ENCODE measurements at places on chromosomes 2 and 18. TPM values are rescaled to one million over a fixed set of nuclear protein-coding genes. Genes with fewer than 3 reads are reported as not detected.

Gene OTOS
- not detected for total RNA-seq

Gene ITGA4
- total RNA-seq: 23.5 TPM

Gene STARD6
- total RNA-seq: not detected

Gene DHX57
- 22.5 TPM for total RNA-seq

Gene EIPR1
- 26.3 TPM for total RNA-seq

Gene FAP
- 1.3 TPM for total RNA-seq

Gene METTL4
- 10.5 TPM for total RNA-seq

Gene ZNF892
- 5.9 TPM for total RNA-seq

Gene DSG1
- total RNA-seq: 0.05 TPM

Gene RNF125
- total RNA-seq: 1.9 TPM

- DNase-seq: peak; percentile 1
These were observed 268.3 kb upstream of the NETO1 start for GRCh38 chr18:73136134-73136533.

- peak; percentile 73 for DNase-seq
These were observed 169.6 kb downstream of the ZEB2 start for GRCh38 chr2:144350151-144350802.

- DNase-seq: peak; percentile 43
These were observed 102.2 kb upstream of the RAB6C start for GRCh38 chr2:129877289-129877741.

DNA sequence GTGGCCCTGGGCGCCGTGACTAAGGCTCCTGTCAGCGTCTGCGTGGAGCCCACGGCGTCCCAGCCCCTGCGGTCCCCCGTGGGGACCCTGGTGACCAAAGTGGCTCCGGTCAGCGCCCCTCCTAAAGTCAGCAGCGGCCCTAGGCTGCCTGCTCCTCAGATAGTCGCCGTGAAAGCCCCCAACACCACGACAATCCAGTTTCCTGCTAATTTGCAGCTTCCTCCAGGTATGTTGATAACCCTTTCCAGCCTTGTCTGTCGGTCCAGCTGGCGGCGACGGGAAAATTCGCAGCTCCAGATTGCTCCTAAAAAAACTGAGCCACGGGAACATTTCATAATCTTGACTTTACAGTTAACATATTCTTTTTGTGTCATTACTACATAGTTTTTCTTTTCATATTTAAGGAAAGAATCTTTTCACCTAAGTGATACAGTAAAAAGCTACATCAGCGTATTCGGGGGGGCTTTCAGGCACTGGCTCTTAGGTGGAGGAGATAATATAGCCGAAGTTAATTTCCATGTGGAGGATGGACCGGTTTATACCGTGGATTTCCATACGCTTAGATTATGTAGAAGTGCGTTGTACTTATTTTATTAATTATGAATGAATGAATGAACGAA, 916 bp downstream of the TAF4B start:
- no peak for DNase-seq

GRCh38 chr2:69082430-69082997, 69.5 kb downstream of the ANTXR1 start:
- DNase-seq: peak; percentile 70

- no peak for DNase-seq
These were observed 6.4 kb downstream of the MYT1L start for GRCh38 chr2:2324565-2325101.

DNA sequence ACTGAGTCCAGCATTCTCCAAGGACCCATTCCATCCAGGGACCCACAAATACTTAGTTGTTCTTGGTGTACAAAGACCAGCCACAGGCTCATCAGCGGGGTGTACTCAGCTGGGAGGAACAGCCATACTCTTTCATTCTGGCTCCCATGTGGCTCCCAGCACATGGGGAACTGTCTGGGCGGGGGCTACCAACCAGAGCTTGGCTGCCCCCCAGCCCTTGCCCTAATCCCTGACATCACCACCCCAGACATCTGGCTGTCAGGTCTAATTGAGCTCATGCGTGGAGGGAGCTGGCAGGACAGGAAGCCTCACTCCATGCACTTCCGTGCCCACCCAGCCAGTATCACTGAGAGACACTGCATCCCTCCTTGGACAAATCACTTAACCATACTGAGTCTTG, 283.6 kb downstream of the DYSF start:
- no peak for DNase-seq

- peak; percentile 58 for DNase-seq
These were observed at the start of gene DCC for GRCh38 chr18:52339891-52340371. TSS of gene DCC (plus strand) at chr18:52340197. CDS start at chr18:52340788, 591 bp downstream.

DNA sequence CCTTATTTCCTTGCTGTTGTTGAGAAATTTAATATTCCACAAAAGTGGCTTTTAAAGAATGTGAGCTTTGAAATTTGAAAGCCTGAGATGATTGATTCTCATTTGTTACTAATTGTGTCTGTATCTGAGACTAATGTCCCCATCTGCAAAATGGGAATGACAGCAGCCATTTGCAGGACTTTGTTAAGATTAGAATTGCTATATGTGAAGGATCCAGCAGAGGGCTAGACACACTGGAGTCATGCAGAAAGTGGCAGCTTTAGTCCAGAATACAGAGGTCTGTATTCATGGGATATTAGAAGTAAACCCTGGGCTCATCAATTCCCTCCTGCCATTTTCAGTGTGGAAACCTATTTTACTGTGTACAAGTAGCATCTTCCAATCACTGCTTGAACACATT, 296.5 kb upstream of the GYPC start:
- DNase-seq: no peak

- no peak for DNase-seq
These were observed 388.7 kb upstream of the MYT1L start for GRCh38 chr2:2719781-2720180.

GRCh38 chr18:71878226-71878625, 665.9 kb downstream of the CBLN2 start:
- DNase-seq: no peak

DNA sequence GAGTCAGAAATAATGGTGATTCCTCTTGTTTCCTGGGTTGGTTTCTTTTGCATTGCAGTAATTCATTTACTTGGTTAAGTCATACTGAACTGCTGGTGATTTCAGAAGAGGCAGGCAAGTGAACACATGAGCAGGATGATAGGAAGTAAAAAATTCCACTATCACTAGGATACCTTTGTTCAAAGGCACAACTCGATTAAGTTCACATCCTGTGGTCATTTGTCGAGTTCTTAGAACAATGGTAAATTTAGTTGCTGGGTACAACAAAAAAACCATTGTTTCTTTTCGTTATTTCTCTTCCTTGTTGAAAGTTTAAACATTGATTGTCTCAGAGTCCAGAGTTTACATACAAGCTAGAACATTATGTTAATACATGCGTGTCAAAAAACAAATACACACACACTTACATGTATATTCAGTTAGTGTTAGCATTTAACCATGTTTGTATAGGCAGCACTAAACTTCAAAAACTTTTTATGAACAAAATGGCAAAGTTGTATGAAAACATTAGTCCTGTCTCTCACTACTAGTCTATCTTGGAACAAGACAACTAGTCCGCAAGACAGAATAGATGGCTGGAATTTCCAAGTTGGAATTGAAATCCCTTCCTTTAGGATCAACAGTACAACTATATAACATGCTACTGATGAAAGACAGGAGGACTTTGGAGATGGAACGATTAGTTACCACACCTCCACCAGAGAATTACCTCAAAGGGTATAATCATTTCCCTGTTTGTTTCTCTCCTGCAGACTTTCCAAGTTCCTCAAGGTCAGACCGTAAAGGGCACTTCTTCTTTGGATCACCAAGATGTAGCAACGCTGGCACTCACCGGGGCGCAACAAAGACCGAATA, 26.2 kb downstream of the STK39 start:
- DNase-seq: peak; percentile 76

DNA sequence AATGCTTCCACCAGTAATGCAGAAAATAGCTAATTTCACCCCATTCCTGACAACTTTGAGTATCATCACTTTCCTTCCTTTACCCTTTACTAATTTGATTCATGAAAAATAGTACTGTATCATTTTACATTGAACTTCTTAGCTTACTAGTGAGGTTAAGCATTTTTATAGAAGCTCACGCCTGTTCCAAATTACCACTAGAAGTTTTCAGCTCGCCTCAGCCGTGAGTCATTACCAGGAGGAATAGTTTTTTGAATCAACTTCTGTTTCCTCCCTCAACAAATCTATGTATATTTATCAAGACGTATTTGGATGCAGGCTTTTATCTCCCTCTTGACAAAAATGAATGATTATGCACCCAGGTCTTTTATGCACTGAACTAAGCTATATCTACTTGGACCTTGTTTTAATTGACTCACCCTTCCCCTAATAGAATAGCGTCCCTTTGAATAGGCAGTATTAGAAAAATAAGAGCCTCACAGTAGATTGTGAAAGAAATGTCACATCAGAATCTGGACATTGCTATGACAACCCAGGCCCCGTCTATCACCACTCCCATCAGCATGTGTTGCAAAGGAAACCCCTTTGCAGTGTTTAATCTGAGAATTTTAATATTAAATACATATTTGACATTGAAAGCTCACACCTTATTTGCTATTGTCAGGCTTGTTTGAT, 207.4 kb upstream of the NRP2 start:
- peak; percentile 67 for DNase-seq

- no peak for DNase-seq
These were observed 112.7 kb downstream of the BCL11A start for GRCh38 chr2:60440767-60441163.

GRCh38 chr2:134177351-134177931, 76.4 kb upstream of the MGAT5 start:
- peak; percentile 78 for DNase-seq

GRCh38 chr18:22632191-22632590, 214.5 kb upstream of the CTAGE1 start:
- peak; percentile 78 for DNase-seq

- peak; percentile 28 for DNase-seq
These were observed 90.7 kb downstream of the STK39 start for GRCh38 chr2:168156661-168157060.

GRCh38 chr2:37742286-37742685, 70.8 kb upstream of the CDC42EP3 start:
- DNase-seq: peak; percentile 47

DNA sequence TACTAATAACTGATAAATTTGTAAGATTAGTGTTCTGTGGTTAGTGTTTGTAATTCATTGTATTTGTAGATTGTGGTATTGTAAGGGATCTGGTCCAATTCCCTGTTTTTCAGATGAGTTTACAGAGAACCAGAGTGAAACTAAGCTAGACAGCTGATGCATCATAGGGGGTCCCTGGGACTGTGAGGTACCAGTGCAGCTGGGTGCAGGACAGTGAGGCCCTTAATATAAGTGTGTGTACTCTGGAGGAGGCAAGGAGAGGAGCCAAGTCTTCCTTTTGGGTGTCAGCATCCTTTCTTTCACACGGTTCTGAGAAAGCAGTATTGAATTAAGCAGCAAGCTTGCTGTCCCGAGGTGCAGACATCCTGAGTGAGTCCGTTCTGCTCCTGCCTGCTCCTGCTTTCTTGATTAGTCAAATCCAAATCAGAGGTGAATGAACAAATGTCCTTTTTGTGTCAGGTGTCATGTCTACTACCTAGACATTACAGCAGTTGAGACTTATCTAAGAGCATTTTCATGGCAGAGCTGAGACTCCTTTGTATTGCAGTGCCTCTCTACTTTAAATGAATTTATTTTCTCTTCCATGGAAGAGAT, 194.9 kb downstream of the MCFD2 start:
- DNase-seq: peak; percentile 49

GRCh38 chr2:221268631-221269030, 303.5 kb downstream of the EPHA4 start:
- DNase-seq: peak; percentile 56

Measured in astrocyte (in vitro differentiated cells and primary cell).